Urinary bladder (tissue), 4 donors: ENCODE measurements at places on chromosomes 6 and 20. TPM values are rescaled to one million over a fixed set of nuclear protein-coding genes. Genes with fewer than 3 reads are reported as not detected.

The WTAP gene
- 73.5 TPM for polyA plus RNA-seq

The CCDC170 gene
- 0.33 TPM for polyA plus RNA-seq

The SGK2 gene
- polyA plus RNA-seq = 1.9 TPM

The RAET1L gene
- not detected for polyA plus RNA-seq
